ENCODE measurements at places on chromosomes 7 and 10.

- no peak for DNase-seq
Observed at GRCh38 chr10:45592926-45593325, 79.6 kb downstream of the ZFAND4 start.

- no peak for DNase-seq
Observed at GRCh38 chr10:84175436-84175835, 1.8 kb downstream of the GPR15LG start.

DNA sequence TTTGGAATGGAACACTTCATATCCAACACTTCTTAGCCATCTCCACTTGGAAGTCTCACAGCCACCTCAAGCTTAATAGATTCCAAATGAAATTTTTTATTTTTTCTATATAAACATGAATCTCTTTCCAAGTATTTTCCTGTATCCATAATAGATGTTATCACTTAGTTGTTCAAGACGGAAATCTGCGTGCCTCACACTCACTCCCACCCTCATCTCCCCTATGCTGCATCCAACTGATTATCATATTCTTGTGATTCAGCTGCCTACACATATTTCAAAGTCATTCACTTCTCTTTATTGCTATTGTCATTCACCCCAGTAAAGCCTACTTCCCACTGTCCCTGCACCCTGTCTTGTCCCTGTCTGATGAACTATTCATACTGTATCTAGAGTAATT, 70.2 kb upstream of the MKX start:
- no peak for DNase-seq

DNA sequence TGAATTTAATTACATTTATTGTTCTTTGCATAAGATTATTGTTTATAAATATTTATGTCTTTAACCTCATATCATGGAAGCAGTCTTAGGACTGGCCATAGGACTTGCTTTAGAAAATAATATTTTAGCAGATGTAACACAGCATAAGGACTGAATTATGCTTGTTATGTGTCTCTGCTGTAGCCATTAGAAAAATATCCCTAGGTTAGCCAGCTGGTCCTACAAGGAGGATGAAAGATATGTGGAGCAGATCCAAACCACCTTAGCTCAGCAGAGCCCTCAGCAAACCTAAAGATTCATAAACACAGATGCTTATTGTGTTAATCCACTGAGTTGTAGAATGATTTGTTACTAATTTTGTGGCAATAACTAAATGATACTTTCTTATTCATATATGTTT, 166.0 kb upstream of the COL1A2 start:
- DNase-seq: no peak

DNA sequence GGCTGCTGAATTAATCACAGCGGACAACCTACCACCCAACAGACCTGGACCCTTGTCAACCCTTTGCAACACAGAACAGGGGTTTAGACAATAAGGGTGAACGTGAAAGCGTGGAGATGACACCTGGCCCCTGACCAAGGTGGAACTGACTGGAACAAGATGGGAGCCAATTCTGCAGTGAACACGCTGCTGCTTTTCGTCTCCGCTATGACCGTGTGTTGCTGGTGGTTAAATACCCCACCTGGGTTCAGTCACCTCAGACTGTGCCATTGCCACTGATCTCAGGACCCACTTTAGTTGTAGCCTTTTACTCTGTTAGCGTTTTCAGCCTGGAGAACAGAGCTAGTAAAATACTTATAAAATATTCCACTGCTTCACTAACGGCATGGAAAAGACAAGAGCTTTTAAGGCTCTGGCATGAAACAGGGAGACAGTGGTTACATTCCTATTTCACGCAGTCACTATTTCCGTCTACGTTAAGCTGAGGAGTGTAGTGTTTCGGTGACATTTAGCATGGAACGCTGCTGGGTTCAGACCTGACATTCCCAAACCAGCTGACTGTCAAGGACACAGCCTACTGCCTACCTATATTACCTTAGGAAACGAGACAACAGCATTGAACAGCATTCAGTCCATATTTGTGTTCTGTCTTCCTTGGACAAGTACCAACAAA, 119.5 kb upstream of the PRSS1 start:
- no peak for DNase-seq

GRCh38 chr10:128066870-128067382, 59.3 kb downstream of the MKI67 start:
- DNase-seq: no peak

- no peak for DNase-seq
Observed at GRCh38 chr7:17661982-17662585, 278.2 kb downstream of the SNX13 start.

DNA sequence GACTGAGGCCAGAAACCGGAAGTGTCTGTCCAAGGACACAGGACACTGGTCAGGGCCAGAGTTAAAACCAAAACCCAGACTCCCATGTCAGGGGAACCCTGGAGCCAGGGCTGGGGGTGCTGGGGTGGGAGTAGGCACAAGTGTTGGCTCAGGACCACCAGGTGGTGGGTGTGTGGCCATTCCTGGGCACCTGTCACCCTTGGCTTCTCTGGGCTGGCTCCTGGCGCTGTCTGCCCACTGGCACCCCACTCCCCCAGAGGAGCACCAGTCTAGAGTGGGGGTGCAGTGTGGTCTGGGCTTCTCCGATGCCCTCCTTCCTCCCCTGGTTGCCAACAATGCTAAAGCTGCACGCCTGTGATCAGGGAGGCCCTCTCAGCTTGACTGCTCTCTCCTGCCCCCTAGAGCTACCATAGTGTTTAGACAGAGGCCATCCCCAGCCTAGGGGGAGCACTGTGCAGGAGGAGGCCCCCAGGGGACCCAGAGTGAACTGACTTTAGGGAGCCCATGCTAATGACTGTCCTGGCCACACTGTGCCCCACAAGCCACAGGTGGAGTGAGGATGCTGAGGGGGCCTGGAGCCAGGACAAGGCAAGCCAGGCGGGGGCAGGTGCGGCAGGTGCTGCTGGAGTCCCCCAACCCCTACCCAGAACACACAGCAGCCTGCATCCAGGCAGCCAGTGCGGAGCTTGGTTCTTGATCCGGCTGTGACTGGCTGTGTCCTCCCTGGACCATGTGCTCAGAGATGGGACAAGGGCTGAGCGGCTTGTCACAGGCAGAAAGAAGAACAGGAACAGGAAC, 11.0 kb downstream of the RASGEF1A start:
- no peak for DNase-seq

DNA sequence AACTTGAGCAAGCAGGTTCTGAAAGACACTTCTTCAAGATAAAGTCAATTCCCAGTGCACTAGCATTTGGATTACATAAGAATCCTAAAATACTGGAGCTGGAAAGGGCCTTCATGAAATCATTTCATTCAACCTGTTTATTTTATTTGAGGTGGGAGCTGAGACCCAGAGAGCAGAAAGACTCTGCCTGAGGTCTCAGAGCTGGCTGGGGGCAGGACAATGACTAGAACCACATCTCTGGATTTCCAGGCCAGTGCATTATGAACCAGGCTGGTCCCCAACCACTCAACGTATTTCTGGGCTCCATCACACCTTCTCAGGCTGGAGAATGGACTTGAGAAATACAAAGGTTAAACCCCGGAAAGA, 8.4 kb downstream of the ANXA11 start:
- no peak for DNase-seq

- DNase-seq: no peak
Observed at GRCh38 chr10:14584661-14585060, 190.0 kb downstream of the FAM107B start.

DNA sequence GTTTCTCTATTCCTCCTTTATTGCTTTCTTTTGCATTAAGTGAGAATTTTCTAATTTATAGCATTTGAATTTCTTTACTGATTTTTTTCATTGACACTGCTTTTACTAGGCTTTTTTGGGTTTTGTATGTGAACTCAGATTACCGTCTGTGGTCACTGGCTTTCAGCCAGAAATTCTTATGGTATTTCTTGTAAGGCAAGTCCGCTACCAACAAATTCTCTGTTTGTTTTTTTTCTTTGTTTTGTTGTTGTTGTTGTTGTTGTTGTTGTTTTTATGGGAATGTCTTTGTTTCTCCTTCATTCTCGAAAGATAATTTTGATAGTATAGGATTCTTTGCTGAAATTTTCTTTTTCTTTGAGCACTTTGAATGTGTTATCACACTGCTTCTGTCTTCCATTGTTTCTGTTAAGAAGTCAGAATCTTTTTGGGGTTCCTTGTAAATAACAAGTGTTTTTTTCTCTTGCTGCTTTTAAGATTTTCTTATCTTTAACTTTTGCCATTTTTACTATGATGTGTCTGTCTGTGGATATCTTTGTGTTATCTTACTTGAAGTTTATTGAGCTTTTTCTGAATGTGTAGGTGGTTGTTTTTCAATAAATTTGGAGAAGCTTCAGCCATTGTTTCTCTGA, 7.2 kb downstream of the NET1 start:
- DNase-seq: no peak

DNA sequence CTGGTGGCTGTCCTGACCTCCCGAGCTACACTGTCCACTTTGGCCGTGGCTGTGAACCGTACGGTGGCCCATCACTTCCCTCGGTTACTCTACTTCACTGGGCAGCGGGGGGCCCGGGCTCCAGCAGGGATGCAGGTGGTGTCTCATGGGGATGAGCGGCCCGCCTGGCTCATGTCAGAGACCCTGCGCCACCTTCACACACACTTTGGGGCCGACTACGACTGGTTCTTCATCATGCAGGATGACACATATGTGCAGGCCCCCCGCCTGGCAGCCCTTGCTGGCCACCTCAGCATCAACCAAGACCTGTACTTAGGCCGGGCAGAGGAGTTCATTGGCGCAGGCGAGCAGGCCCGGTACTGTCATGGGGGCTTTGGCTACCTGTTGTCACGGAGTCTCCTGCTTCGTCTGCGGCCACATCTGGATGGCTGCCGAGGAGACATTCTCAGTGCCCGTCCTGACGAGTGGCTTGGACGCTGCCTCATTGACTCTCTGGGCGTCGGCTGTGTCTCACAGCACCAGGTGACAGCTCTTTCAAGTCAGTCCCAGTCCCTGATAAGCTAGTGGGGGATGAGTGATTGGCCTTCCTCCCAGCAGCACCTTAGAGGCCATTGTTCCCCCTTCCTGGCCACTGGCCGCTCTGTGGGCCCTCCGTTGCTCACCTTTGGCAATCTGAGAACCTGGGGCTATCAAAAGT, 3.0 kb downstream of the CHPF2 start:
- DNase-seq: no peak

GRCh38 chr10:126749015-126749655, 78.6 kb upstream of the C10orf90 start:
- peak; percentile 5 for DNase-seq

GRCh38 chr10:79025199-79025832, 43.5 kb upstream of the ZMIZ1 start:
- peak; percentile 19 for DNase-seq

DNA sequence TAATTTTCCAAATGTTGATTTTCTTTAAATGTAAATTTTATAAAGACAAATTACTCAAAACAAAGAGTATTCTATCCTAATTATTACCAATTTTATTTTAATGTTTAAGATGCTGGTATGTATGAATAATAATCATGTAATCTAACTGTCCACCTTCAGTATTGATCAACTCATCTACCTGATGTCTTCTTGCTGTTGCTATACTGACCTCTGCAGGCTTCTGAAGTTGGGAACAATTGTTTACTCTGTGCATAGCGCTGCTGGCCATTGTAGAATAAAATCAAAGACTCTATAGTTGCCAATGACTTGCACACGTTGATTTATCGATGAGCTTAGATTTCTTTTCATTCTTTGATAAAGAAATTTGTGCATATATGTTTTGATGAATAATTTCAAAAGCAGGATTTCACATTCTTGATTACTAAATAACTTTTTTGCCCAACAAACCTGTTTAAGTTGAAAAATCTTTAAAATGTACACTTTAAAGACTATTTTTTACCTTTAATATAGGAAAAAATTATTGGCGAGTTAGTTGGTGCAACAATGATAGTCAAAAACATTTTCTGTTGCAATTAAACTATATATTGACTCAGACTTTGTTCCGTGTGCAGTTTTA, 282.3 kb downstream of the TFEC start:
- no peak for DNase-seq

DNA sequence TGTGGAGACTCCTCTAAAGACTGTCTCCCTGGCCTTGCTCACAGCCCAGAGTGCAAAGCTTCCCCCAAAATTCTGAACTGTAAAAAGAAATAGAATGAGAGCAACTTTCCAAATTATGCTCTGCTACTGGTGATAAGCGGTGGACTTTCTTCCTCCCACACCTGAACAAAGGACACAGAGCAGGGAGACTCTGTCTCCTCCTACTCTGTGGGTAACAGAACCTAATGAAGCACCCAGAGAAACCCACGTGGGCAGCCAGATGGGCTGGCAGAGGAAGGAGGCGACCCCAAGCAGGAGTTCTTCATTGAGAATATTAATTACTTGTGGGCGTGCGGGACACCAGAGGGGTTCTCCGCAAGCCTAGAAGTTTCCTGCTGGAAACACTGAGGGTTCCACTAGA, 139.5 kb downstream of the KMT2E start:
- no peak for DNase-seq

- no peak for DNase-seq
Observed at GRCh38 chr7:154450451-154450850, 398.3 kb downstream of the DPP6 start.

- no peak for DNase-seq
Observed at GRCh38 chr7:41538810-41539724, 163.8 kb downstream of the INHBA start.

GRCh38 chr7:148172920-148173319, 417.6 kb upstream of the C7orf33 start:
- DNase-seq: no peak

Measured in stimulated activated CD8-positive, alpha-beta memory T cell treated with anti-CD3 and anti-CD28 coated beads, Interleukin-2, amount 100 ng/mL, for 1 hour (primary cell).